Left renal cortex interstitium (tissue), 4 donors: ENCODE measurements at places on chromosomes 4 and X. TPM values are rescaled to one million over a fixed set of nuclear protein-coding genes. Genes with fewer than 3 reads are reported as not detected.

Gene TRIM75
- not detected for polyA plus RNA-seq

Gene TET2
- 26.8 TPM for polyA plus RNA-seq

Gene MAGEA1
- not detected for polyA plus RNA-seq

Gene NXF2
- polyA plus RNA-seq = 0.46 TPM

- no peak for DNase-seq
Observed at GRCh38 chrX:3576886-3577501, 136.5 kb downstream of the PRKX start.

DNA sequence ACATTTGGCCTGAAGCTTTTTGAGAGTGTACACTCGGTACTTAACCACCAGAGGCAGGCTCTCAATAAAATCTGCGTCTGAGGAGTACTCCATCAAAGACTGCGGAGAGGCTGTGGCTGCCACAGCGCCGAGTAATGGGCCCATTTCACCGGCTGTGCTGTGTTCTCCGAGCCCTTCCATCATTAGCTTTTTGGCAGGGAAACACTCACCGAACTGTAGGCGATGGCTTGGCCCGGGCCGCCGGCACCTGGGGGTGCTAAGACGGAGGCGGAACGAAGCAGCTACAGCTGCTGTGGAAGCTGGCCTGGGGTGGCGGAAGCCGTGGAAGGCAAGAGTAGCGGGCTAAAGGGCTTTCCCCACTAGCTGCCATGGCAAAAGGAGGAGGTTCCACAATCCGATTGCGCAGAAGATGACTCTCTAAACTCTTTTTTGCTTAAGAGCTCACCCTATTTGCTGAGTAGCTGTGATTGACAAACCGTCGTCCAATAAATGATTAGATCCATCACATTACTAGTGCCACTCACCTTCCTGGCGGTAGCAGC lies 48.5 kb upstream of the PABPC1L2A start:
- peak; percentile 2 for DNase-seq

DNA sequence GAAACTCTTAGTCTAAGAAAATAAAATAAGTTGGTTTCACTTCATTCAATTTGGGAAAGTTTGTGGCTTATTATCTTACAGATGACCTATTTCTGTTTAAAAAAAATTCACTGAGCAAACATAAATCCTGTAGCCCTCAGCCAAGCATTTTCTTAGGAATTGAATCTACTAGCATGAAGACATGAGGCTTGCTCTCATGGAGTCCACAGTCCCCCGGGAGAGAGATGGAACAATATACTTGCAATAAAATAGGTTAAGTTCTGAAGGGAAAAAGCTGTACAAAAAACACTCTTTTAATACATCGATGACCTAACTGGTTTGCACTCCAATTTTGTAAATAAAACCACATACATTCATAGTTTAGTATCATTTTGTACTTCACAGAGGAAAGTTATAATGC lies 642.6 kb upstream of the FAM241A start:
- DNase-seq = no peak

DNA sequence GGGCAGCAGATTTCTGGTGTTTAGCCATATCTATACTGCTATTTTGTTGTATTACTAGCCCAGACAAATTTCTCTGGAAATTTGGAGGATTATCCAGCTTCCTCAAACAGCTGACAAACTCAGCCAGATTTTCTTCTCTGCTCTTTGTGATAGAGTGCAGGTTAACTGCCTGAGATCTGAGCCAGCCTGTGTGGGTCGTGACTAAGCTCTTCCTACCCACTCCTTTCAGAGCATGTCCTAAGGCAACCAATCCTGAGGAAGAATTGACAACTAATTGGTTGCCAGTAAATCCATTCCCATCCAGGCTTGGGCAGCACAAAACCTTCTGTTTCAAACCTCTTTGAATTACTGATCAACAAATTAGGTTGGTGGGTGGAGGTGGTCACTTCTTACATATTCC lies 2.5 kb upstream of the GABRA2 start:
- no peak for DNase-seq

DNA sequence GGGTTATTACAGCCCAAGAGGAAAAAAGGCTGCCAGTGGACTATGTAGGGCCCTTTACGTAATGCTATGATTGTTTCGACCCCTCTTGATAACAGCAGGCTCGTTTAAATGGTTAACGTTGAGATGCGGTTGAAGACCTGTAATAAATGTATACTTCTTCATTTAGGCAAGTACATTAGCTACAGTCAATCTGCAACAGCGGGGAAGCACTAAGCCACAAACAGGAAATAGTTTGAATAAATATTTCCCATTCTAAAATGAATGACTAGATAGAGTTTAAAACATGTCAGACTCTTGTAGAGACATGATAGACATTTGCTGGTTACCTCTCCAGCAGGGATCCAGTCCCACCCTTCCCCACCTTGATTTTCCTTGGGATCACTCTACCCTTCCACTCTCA lies 38.1 kb upstream of the STIM2 start:
- no peak for DNase-seq

DNA sequence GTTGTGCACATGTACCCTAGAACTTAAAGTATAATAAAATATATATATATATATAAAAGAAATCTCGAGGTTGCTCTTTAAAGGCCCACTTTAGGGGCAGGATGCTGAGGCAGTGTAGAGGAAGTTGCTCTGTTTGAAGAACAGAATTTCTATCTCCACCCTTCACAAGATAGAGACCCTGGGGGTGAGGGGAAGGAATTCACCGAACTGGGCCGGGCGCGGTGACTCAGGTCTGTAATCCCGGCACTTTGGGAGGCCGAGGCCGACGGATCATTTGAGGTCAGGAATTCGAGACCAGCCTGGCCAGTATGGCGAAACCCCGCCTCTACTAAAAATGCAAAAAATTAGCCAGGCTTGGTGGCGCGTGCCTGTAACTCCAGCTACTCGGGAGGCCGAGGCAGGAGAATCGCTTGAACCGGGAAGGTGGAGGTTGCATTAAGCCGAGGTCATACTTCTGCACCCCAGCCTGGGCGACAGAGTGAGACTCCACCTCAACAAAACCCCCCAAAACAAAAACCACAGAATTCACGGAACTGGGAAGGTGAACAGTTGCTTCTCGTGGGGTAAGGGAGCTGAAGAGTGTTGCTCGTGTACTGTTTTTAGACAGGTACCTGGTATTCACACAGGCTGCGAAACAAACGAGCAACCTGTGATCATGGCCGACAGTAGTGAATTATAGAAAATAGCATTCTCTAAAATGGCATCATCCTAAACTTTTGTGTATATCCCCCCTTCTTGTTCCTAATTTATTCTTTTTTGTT lies 6.2 kb downstream of the PLAC8 start:
- DNase-seq = no peak

- no peak for DNase-seq
Observed at GRCh38 chr4:76210452-76210851, 3.2 kb downstream of the SCARB2 start.

- no peak for DNase-seq
Observed at GRCh38 chr4:146389561-146389960, 132.2 kb downstream of the SLC10A7 start.
